ENCODE measurements at places on chromosomes 12 and 14.

- DNase-seq = no peak
Measured at GRCh38 chr12:122872815-122873361, 23.0 kb downstream of the VPS37B start.

- no peak for DNase-seq
Measured at GRCh38 chr12:88122666-88123065, 19.2 kb downstream of the CEP290 start.

DNA sequence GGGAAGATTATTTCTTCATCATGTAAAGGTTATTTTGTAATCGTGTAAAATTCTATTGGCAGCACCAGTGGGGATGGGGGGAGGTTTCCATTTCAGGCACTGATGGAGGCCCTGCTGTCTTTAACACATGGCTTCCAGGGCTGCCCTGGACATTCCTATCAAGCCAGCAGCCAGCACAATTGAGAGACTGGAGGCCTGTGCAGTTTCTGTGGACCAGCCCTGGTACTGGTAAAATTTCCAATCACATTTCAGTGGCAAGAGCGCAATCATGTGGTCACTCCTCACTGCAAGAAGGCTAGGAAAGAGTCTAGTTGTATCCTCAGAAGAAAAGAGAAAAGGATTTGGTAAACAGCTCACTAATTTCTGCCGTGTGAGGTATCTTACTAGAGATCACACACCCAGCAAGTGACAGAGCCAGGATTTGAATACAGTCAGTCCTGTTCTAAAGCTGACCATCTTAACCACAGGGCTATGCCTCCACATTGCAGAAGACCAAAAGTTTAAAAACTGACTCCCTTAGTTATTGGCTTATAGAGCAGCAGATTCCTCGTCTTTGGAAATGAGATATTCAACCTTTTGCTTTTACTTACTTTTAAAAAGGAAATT lies 179.4 kb upstream of the ARHGAP5 start:
- DNase-seq = no peak

DNA sequence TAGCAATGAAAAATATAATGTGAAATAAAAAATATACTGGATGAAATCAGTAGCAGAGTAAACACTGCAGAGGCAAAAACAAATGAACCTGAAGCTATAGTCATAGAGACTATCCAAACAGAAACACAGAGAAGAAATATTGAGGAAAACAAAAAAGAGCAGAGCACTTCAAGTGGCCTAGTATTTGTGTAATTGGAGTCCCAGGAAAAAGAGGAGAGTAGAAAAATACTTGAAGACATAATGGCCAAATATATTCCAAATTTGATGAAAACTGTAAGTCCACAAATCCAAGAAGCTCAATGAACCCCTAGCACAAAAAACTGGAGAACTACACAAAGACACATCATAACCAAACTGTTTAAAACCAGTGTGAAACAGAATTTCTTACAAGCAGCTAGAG lies 37.2 kb upstream of the CTDSP2 start:
- DNase-seq = no peak

DNA sequence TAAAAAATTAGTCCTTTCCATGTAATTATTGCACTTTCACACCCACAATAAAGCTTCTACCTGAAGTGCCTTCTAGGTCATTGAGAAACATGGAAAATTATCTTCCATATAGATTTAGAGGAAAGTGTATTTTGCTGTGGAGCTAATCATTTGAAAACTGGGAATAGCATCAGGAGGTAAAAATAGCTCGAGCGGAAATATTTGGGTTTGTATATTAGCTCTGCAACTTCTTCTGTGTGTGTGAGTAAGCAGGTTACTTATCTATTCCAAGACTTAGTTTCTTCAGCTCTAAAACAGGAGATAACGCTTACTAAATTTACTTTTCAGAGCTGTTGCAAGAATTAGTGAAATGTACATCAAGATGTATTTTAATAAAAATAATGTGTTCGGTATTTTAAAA lies 95.0 kb upstream of the MON2 start:
- DNase-seq = no peak

Measured in activated CD8-positive, alpha-beta memory T cell treated with anti-CD3 and anti-CD28 coated beads, Interleukin-2, amount 50 U/mL, for 48 hours (primary cell).